ENCODE measurements at places on chromosomes 4 and X.

DNA sequence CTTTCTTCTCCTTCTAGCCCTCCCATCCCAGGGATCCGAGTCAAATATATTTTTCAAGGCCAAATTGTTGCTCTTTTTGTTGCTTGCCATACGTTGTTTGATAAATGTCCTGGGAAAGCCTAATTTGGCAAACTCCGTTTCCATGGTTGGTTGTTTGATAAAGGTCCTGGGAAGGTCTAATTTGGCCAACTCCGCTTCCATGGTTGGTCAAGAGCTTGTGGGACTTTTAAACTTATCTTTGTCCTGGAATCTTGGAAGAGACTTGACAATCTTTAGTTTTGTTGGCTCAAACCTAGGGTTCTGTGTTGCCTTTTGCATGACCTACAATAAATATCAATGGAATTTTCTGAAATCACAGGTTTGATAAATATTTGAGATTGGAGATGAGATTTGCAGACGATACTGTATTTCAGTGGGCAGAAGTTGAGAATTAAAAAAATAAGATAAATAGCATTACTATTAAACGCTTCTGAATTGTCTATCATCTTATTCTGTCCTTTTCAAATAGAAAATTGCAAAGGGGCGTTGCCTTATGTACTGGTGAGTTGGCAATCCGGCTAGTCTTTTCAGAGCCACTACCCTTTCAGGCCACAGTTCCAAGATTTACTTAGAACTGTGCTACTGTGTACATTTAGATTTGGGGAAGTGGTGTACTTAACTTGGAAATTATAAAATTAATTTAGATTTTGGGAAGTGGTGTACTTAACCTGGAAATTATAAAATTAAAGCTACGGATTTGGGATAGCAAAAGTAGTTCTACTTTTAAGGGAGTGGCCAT, 804 bp downstream of the OSTC start:
- no peak for DNase-seq

GRCh38 chr4:98585596-98585995, 72.8 kb downstream of the TSPAN5 start:
- DNase-seq, result no peak

DNA sequence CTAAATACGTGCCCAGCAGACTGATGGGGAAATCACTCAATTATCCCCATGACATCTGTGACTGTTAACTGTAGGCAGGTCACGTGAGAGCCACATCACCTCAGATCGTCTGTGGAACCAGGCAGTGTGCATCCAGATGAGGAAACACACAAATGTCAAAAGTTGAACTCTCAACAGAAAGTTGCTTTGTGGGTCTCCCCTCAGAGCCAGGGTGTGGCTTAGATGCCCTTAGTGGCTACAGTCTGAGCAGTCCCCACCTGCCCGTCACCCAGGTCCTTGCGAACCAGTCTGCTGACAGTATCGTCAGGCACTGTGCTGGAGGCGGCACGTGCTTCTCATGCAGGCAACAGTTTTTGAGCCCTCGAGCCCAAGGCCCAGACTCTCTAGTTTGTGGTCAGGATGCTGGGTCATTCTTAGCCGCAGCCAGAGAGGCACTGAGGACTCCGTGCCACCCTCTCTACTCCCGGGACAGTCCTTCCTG, 10.8 kb downstream of the TMEM187 start:
- no peak for DNase-seq

GRCh38 chr4:153579410-153579809, 104.7 kb upstream of the TLR2 start:
- no peak for DNase-seq

DNA sequence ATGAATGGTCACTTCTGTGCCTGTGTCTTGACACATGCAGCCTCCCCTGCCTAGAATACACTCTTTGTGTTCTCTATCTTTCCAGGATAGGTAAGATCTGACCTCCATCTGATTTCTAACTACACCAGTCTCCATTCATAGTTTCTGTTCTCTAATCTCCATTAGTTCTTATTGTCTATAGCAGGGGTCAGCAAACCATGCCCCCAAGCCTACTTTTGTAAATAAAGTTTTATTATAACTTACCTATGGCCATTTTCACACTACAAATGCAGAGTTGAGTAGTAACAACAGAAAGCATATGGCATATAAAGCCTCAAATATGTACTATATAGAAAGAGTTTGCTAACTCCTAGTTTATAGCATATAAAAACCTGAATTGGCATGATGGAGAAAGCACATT, 37.6 kb upstream of the H2AZ1 start:
- no peak for DNase-seq

- peak; percentile 49 for DNase-seq
Measured at GRCh38 chr4:86972997-86973396, 38.2 kb downstream of the AFF1 start.

DNA sequence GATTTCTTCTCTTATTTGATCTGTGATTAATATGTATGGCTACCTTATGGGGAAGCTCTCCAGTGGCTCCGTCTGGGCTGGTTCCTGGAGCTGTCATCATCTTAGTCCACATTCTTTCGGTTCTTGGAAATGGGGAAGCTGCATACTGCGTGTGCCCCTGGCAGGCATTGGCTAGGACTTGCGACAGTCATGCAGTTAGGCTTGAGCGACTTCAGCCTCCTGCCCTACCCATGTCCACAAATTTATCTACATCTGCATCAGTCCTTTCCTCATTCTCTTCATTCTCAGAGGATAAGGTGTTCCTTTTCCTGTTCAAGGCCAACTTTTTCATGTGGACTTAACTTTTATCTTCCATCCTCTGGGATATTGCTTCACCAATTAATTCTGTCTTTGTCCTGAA, 214.2 kb downstream of the RELL1 start:
- DNase-seq, result no peak

DNA sequence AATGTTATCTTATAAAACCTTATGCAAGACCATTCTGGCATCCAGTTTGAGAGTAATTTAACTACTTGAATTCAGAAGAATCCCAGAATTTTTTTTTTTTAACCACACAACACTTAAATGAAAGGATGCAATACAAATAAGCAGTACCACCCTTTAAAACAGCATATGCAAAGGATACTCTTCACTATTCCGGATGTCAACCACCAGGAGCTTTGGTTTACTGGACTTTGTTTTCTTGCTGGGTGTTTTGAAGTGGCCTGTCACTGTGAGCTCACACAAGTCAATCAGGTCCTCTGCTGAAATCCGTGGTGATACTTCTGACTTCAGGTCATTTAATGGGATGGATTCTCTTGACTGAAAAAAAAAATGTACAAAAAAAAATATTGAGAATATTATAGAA, 200.0 kb downstream of the TBCK start:
- no peak for DNase-seq

DNA sequence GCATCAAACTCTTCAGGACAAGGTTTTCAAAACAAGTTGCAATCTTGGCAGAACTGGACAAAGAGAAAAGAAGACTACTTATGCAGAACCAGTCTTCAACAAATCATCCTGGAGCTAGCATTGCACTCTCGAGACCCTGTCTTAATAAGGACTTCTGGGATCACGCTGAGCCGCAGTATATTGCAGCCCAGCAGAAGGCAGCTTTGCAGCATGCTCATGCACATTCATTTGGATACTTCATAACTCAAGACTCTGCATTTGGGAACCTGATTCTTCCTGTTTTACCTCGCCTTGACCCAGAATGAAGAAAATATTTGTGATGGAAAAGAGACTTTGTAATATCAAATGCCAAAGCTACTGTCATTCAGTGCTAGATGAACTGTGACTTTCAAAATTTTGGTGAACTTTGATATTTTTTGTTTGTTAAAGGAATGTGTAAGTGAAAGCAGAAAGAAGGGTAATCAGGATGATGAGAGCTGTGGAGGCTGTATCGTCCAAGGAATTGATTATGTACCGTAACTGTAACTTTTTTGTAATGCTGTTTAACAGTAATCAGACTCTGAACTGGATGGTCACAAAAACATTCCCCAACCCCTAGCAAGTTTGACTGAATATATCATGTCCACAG, 27.2 kb downstream of the HSPA4L start:
- no peak for DNase-seq

DNA sequence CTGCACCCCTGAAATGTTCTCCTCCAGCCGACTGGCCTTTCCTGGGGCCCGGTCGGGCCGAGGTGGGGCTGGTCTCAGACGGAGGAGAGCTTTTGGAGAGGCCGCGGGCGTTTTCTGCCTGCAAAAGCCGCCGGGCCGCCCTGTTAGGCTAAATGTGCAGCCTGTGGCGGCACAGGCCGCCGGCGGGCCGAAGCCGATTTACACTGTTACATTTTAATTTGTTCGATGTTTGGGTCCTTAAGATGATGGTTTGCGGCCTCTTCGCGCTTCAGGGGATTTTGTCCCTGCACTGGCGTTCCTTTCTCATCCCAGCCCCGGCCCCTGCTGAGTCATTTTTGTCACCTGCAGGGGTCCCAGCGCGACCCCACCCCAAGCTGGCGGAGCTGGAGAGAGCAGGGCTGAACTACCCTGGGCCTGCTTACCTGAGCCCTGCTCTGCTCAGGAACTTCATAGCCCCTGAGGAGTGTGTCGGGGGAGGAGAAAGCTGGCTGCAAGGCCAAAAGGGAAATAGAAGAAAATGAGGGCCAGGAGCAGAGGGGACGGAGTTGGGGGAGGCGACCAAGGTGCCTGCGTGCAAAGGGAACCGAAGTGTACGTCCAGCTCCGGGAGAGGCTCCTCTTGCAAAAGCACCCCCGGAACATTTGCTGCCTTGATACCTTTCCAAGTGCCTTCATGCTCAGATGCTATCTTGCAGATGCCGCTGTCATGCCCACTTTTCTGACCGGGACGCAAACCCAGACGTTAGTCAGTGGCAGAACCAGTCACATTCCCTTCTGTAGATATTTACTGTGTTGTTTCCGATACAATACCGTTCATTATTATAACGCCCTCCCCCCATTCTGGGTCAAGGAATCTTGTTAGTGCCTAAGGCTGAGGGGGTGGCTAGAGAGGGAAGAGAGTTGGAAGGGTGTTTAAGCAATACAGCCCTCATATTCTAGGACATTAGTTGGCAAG, 977 bp upstream of the RBBP7 start:
- DNase-seq, result peak; percentile 81

GRCh38 chrX:7444967-7445366, 297.0 kb upstream of the PUDP start:
- DNase-seq, result no peak

- no peak for DNase-seq
Measured at GRCh38 chrX:118126286-118126685, 9.7 kb upstream of the KLHL13 start.

- DNase-seq, result no peak
Measured at GRCh38 chrX:118396113-118396512, 50.2 kb downstream of the WDR44 start.

GRCh38 chr4:177225605-177226004, 84.1 kb upstream of the NEIL3 start:
- no peak for DNase-seq

- DNase-seq, result no peak
Measured at GRCh38 chr4:40962551-40963180, 212.9 kb downstream of the NSUN7 start.

DNA sequence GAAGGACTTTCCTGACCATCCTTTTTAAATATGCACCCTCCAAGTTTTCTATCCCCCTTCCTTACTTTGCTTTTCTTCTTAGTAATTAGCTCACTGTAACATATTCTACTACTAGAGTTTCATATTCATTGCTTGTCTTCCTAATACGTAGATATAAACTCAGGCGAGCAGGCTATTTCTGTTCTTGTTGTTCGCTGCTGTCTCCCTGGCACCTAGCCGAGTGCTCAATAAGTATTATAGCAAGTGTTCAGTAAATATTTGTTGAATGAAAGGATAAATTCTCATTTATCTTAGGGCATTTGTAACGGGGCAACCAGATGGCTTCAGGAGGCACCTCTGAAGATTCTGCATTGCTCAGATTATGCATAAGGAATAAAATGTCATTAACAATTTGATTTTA, 6.8 kb upstream of the RHOH start:
- DNase-seq, result no peak

- DNase-seq, result no peak
Measured at GRCh38 chrX:17629519-17629918, 107.8 kb upstream of the SCML1 start.

DNA sequence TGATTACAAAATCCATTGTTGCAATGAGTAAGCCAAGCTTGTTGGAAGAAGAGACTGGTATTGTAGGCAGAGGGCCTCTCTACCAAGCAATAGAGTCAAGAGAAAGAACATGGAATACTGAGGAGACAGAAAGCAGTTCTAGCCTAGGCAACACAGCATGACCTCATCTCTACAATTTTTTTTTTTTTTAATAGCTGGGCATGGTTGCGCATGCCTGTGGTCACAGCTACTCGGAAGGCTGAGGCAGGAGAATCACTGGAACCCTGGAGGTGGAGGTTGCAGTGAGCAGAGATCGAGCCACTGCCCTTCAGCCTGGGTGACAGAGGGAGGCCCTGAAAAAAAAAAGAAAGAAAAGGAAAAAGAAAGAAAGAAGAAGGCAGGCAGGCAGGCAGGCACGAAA, 11.7 kb upstream of the ZBTB33 start:
- DNase-seq, result no peak

Measured in NCI-H526 treated with DMSO at 0.1 percent for 48 hours (cell line).